ENCODE measurements at places on chromosomes 5 and 9. TPM values are rescaled to one million over a fixed set of nuclear protein-coding genes. Genes with fewer than 3 reads are reported as not detected.

Gene RAD23B
- 137 TPM for total RNA-seq

Gene CANX
- 263 TPM for total RNA-seq

Gene LSM11
- total RNA-seq, result 6.5 TPM

Gene NMUR2
- not detected for total RNA-seq

Gene DNAH5
- total RNA-seq, result 0.41 TPM

Gene FPGS
- 84.9 TPM for total RNA-seq

Gene POU5F2
- 0.03 TPM for total RNA-seq

Gene FRMPD1
- 0.03 TPM for total RNA-seq

Gene SYK
- 2.7 TPM for total RNA-seq

Gene OGN
- total RNA-seq, result not detected

DNA sequence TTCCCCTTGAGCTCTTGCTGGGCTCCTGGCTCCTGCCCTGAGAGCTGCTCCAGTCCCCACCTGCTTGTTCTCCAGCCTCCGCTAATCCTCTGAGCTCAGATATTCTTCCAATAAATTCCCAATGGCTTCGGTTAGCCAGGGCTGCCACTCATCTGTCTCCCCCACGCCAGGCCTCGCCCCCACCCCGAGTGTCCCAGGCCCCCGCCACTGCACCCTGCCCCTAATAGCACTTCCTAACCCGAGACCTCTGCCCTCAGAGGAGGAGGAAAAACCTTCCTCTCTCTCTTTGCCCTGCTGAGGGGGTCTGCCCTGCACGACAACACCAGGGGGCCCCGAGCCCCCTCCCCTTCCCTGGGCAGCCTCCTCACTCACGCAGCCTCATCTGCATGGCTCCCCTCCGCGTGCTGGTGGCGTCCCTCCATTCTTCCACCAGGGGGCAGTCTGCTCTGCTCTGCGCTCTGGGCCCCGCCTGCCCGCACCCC lies 5.4 kb upstream of the LCN15 start:
- peak; percentile 96 for DNase-seq

DNA sequence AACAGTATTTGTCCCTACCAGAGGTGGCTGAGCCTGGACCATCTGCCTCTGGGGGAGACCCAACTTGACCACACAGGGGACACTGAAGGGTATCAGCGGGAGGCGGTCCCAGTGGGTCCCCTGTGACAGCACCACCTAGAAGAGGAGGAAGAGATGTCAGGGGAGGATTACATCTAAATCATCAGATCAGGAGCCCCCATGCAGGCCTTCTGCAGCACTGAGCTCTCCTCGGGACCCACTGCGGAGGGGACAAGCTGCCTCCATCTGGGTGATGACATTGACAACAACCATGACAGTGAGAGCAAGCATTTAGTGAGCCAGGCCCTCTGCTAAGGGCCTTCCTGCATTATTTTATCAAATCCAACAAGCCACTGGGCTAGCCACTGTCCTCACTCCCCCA lies 12.3 kb downstream of the ORM2 start:
- DNase-seq, result no peak

GRCh38 chr9:100098046-100098886 lies 534 bp downstream of the ERP44 start:
- DNase-seq, result peak; percentile 44

- DNase-seq, result no peak
These were observed 232.1 kb upstream of the PCSK5 start for GRCh38 chr9:75658301-75658905.

DNA sequence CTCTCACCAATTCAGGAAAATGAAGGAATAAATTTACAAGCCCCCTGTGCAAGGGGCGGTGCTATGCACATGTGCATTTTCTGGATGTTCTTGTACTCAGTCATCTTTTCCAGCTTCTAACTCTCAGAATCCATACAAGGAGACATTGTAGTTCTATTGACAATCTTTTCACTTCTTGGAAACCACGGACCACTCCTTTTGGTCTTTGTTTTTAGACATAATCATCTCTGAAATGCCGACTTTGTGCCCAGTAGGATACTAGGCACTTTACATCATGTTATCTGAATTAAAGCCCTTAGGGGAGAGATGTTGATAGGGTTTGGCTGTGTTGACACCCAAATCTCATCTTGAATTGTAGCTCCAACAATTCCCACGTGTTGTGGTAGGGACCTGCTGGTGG lies 322.6 kb upstream of the WWC1 start:
- DNase-seq, result no peak

GRCh38 chr9:113611461-113612215 lies 148.1 kb downstream of the RGS3 start:
- DNase-seq, result no peak

DNA sequence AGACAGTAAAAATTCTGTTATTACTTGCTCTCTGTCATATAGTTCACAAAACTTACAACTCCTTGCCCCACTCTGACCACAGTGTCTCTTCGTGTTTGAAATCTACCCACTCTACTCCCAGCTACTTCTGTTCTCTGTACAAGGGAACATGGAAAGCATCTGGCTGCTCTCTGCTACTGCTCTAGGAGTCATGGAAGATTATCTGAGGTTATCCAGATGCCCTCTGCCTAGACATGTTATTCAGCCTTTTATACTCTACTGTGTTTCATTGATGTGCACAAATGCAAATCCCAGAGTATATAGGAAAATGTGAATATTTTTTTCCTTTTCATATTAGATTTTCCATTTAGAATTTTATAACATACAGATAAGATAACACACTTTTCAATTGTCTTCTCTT lies 1525.6 kb downstream of the MAT2B start:
- DNase-seq, result no peak

DNA sequence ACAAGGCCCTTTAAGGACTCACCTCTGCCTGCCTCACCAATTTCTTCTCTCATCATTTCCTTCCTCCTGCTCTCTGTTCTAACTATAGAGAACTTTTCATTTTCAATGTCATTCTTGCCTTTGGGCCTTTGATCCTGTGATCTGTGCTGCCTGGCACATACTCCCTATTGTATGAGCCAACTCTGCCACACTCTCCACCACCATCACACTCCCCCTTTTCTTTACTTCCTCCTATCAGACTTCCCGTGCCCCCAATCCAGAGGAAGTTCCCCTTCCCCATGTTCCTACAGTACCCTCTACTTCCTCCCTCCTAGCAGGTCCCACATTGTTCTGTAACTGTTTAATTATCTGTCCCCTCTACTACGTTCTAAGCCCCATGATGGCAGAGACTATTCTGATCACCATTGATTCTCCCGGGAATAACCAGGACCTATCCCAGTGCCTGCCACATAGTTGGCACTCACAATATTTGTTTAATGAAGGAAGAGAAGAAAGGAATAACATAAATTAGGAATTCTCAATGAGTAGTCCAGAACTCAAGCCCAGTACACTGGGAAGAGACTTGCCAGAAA lies 27.5 kb downstream of the ADAM19 start:
- no peak for DNase-seq

- no peak for DNase-seq
These were observed 164.2 kb downstream of the ZDHHC21 start for GRCh38 chr9:14529054-14529453.

DNA sequence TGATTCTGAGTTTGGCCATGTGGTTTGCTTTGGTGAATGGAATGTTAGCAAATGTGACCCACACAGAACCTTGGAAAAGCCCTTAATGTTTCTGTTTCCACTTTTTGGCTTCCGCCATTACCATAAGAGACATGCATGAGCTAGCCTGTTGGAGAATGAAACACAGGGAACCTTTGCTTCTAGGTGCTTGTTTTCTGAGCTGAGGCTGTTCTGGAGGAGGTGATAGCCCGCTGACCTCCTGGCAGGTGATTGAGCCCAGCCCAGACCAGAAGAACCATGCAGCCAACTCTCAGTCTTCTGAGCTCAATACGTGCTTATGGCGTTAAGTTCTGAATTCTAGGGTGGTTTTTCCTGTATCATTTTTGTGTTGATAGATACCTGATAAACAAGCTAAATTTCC lies 148.6 kb upstream of the KLF9 start:
- DNase-seq, result no peak

DNA sequence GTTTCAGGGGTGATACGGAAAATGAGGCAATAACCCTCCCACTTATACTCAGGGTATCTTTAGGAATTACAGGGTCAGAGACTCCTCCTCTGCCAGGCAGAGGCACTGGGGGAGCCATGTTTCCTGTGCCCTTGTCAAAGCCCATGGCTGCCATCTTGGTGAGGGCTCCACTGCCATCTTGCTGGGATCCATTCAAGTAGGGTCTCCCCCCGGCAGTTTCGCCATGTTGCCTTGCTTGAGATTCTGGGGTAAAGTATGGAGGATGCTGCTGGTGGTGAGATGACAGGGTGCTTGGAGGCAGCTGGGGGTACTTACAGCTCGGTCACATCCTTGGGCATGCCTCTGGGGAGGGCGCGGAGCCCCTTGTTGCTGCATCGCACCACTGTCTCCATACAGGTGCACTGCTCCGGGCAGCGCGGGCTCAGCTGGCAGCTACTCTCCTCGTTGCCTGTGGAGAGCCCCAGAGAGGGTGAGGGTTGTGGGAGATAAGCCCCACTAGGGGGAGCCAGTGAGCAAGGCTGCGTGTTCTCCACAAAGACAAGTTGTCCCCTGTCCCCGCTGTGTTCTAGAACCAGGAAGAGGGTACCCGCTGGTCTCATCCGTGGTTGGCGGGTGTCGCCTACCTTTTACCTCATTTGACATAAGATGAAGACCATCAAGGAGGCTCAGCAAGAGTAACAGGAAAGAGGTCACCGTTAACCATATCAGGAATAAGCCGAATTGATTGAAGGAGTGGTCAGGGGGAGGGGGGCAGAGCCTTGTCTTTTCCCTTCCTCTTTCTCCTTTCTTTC lies 169.0 kb upstream of the PANK3 start:
- peak; percentile 91 for DNase-seq

- DNase-seq, result no peak
These were observed 1.9 kb upstream of the PAEP start for GRCh38 chr9:135559606-135560005.

- no peak for DNase-seq
These were observed 50.7 kb upstream of the ARL15 start for GRCh38 chr5:54360925-54361662.

- DNase-seq, result no peak
These were observed 94.8 kb downstream of the AOPEP start for GRCh38 chr9:94821098-94821887.

GRCh38 chr5:170076211-170076610 lies 29.5 kb upstream of the FOXI1 start:
- DNase-seq, result no peak

DNA sequence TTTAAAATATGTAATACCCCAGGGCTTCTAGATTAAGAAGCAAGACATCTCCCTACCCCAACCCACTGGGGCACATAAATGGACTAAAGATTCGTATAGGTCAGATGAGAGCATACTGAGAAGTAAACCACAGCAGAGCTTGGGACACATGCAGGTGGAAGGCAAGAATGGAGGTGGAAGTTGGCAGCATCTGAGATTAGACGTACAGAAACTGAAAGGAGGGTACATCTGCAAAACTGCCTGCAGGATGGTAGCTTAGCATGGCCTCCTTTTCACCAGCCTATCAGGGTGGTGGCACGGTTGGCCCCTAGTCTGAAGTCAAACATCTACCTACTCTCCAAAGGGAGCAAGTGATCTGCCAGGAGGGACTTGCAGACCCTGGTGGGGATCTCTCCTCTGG lies 181.8 kb downstream of the TSSK1B start:
- no peak for DNase-seq

GRCh38 chr5:78369680-78370079 lies 9.3 kb downstream of the SCAMP1 start:
- DNase-seq, result no peak

Measured in H7 (cell line).